Iris pigment epithelial cell (primary cell): ENCODE measurements at places on chromosomes 1 and 21.

DNA sequence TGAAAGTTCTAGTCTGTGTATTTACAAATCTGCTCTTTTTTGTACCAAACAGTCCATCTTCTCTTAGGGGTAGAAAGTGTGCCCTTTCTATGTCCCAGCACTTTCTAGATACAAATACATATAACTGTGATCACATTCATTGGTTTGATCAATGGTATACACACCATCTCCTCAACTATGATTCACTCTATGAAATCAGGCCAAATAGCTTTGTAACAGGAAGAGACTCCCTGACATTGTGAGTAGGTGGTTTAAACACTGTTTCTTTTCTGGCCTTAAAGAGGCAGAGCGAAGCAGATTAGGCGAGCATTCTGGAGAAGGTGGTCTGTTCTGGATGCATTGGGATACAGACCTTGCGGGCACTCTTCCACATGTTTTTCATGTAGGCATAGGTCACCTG is 39.3 kb upstream of the EXOSC10 start:
- peak; percentile 70 for DNase-seq

DNA sequence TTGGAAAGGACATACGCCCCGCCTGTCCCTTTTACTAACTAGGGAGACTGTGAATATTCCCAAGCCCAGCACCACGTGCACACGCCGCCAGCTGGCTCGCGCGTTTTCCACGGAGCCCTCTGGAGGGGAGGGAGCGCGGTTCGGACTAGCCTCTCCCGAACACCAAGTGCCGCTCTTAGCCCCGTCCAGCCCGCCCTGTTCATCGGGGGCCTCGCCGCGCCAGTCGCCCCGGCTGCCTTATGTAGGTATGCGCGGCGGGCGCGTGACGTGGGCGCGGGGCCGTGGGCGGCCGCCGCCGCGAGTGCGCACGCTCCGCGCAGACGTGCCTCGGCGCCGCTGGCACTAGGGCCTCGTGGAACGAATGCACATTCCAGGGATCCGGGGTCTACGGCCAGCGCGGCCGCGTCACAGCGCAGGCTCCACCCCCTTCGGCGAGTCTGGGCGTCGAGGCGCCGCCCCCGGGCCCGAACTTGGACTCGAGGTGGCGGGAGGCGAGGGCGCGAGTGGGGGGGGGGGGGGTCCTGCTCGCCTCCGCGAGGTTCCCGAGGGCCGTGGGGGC is 767 bp upstream of the IRF2BP2 start:
- peak; percentile 95 for DNase-seq

GRCh38 chr1:92805216-92805615 is 20.3 kb upstream of the EVI5 start:
- DNase-seq = peak; percentile 35

DNA sequence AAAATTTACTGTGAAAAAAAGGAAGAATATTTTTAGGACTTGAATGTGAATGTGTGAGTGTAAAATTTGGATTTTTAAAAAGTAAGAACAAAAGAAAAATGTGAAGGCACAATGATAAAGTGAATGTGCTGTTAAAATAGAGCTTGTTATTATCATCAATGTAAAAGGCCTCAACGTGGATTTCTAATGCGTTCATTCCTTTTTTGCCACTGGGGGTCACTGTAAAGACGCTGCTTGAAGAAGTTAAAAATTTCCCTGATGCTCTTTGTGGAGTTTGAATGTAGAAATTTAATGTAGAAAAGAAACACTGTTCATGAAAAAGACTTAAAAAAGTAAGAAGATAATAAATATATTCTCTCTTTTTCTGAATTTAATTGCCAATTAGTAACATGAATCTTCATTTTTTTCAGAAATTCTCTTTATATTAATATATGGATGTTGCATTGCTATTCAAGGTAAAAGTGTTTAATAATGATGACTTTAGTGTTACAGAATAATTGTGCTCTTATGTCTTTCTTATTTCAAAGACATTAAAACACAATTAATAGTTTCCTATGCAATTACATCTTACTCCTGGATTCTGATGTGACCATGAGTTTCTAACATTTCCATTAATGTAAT is 161.5 kb downstream of the DNM3 start:
- peak; percentile 77 for DNase-seq

DNA sequence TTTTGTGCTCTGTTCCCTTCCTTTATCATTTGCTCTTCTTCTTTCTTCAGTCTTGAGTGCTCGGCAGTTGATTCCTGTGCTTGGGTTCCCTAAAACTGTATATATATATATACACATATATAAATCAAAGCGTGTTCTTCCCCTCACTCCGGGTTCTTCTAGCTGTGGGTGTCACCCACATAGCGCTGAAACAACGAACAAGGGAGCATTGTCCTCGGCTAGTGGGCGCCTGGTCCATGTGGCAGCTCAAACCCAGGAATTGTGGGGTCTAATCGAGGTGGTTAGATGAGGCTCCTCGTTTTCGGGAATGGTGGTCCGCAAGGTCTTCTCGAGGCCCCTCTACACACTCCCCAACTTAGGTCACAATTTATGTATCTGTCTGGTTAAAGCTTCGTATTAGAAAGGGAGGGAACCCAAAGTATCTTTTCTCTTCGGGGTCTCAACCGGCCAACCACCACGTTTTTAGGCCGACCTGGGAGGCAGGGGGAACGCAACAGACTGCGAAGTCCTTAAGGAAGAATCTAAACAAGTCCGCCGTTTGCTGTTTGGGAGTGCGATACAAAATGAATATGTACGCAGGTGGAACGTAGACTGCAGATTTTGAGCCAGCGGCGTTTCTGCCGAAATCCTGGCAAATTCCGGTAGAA is 504 bp upstream of the SDHC start:
- no peak for DNase-seq

DNA sequence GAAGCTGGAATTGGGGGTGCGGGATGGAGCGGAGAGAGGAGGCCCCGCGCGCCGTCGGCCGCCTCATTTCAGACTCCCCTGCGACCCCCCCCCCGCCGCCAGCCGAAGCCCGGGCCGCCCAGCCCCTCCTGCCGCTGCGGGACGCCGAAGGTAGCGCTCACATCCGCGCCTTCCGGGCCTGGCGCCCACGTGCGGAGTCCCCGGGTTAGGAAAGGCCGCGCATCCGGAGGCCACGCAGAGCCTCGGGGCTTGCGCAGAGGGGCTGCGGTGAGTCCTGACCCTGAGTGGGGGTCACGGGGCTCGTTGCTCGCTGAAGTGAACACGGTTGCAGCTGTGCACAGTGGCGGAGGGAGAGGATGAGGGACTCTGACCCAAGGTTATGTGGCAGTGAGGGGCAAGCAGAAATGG is 552 bp upstream of the ZNF496 start:
- peak; percentile 48 for DNase-seq

- DNase-seq = no peak
These were observed 1023.2 kb downstream of the KCNT2 start for GRCh38 chr1:195584870-195585624.

GRCh38 chr1:153141377-153141776 is 9.3 kb downstream of the SPRR2G start:
- DNase-seq = no peak
